Dermis microvascular lymphatic vessel endothelial cell (primary cell): ENCODE measurements at places on chromosomes 5 and 9. TPM values are rescaled to one million over a fixed set of nuclear protein-coding genes. Genes with fewer than 3 reads are reported as not detected.
A peak's percentile ranks its signal among the peaks of the same experiment; 100 is the strongest.

PCDHA1 gene
- total RNA-seq: under 0.01 TPM in 1 of 2 replicates, not detected in the other

VLDLR gene
- 5.5 and 7.2 TPM in 2 replicates for total RNA-seq

FSD1L gene
- total RNA-seq: 1.7 and 2.0 TPM in 2 replicates

GRCh38 chr9:87324613-87325194 is 173.0 kb upstream of the DAPK1 start:
- DNase-seq: peak; percentile 48

DNA sequence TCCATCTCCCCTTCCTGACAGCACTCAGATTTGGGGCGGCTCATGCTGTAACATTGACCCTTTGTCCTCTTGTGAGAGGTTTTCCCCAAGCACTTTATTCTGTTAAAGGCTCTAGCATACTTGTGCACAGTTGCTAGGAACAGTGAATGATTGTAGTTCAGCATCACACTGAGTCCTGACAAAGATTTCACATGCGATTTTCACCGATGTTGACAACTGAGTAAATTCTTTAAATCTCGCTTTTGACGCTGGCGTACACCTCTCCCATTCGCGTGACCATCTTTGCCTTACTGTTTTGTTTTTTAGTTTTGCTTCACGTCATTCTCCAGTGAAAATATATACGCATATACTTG is 780 bp downstream of the CDC37L1 start:
- DNase-seq: peak; percentile 16

GRCh38 chr5:139644001-139644456 is 4.1 kb upstream of the CXXC5 start:
- no peak for DNase-seq

GRCh38 chr9:90069085-90069484 is 464.3 kb downstream of the GADD45G start:
- DNase-seq: no peak

DNA sequence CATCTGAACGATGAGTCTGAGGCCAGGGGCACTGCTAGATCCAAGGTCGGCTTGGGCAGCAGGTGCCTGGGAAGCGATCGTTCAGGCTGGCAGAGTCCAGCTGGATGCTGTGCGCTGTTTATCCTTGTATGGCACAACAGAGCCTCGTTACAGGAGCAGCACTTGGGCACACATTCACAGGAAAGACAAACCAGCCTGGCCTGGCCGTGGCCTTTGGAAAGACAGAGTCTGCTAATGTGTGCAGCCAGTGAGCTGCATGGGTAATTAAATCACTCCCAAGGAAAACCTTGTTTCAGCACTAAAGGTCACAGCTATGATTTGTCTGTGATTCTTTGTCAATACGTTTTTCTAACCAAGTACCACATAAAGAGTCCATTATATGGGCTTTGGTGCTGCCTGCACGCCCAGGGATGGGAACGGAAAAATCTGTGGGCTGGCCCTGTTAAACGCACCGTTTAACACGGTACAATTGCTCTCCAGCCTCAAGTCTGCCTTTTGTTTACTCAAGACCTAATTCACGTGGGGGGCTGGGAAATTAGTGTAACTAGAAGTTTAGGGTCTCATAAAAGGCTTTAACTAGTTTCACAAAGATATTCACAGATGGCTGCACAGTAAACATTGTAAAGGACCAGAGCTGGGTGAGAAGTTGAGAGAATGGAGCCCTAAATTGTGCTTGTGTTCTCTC is 509.3 kb downstream of the KDM4C start:
- DNase-seq: no peak
